ENCODE measurements at places on chromosomes 11 and 22.

DNA sequence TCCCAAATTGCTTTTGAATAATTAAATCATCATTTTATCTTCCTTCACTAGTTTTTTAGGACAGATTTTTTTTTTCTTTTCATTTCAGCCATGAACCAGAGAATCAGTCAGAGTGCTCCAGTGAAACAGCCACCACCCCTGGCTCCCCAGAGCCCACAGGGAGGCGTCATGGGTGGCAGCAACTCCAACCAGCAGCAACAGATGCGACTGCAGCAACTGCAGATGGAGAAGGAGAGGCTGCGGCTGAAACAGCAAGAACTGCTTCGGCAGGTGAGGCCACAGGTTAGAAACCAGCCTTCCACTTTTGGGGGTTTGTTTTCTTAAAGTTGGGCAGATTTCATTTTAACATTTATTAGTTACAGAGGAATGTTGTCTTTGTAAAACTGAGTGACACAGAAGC, 95.6 kb downstream of the YAP1 start:
- DNase-seq: no peak

DNA sequence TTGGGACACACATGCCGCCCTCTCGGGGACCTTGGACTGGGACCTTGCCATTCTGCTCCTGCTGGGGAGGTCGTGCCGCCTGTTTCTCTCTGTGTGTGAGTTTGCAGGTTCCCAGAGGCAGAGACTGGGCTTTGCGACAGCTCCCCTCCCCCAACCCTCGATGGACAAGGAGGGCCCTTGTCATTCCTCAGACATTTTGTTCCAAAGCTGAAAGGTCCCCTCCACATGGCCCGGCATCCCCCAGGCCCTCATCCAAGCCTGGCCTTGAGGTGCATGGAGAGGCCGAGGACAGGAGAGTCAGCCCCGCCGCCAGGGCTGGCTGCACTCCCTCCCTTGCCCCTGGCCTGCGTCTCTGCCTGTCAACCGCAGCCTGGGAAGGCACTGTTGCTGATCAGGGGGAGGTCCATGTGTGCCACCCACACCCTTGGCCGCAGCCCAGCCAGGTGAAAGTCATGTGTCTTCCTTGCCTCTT, 25.6 kb downstream of the FADS2 start:
- DNase-seq: no peak

DNA sequence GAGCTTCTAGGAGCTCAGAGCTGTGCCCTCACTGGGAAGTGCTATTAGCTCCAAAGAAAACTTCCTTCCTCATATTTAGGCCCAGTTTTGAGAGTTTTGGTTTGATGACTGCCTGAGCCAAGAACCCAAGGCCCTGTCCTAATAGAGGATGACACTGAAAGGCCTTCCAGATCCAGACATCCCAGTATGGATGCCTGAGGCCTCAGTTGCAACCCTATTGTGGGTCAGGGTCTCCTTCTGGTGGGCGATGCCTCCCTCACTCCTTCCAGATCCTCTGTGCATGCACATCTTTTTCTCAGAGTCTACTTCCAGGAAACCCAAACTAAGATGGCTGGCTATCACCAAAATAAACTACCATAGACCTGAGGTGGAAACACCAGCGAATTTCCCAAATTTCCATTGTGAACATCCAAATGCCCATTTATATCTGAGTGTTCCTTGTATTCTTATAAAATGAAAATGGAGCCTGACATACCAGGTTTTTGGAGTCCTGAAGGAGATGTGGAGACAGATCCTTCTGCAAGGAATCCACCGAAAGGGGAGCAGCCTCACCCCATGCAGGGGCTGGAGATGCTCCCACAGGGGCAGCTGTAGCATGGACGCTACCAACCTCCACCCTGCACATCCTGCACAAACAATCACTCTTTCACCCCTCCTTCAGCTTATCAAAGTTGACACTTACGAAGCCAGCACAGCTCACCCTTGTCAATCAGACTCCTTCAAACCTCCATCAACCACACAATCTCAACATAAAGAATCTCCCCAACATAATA, 61.1 kb downstream of the GGTLC2 start:
- DNase-seq: no peak

DNA sequence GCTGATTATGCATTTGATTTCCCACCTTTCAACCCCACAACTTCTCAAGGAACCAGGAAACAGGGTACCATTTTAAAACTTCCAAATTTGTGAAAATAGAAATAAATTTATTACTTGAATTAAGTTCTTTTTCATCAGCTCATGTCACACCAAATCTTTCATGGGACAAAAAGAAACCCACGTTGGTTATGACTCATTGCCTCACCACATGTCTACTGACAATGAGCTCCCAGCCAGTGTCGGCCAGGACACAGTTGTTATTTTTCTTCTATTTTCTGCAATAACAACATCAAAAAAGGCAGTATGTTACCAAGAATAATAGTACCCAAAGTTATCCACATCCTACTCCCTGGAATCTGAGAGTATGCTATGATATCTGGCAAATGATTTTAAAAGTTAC, 17.3 kb downstream of the MS4A6A start:
- no peak for DNase-seq

- no peak for DNase-seq
Measured at GRCh38 chr22:44091021-44091721, 67.1 kb downstream of the PARVB start.

DNA sequence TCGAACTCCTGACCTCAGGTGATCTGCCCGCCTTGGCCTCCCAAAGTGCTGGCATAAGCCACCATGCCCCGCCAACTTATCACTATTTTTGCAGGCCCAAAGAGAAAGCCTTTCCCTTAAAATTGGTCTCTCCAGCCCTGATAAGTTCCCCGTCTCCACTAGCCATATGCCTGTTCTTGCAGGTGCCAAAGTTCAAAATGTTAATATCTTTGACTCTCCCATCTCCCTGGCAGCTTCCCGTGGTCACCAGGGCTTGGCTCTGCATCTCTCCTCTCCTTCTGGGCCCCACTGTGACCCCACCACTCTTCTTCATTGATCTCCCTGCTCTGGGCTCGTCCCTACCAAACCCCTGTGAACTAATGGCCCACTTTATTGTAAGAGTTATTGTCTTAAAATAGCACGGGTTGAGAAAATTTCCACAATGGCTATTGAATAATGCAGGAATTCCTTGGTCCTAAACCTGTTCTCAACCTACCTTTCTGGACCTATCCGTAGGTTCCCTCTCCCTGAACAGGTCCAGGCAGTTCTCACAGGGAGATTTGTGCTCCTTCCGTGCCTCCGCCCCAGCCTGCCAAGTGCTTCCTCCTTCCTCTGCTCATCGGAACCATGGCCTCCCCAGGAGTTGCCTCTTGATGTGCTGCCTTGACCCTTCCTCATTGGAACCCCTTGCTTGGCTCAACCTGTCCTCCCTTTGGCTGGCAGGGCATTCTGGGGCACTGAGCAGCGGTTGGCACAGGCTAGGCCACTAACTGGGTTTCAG, 147.5 kb downstream of the DSCAML1 start:
- no peak for DNase-seq

DNA sequence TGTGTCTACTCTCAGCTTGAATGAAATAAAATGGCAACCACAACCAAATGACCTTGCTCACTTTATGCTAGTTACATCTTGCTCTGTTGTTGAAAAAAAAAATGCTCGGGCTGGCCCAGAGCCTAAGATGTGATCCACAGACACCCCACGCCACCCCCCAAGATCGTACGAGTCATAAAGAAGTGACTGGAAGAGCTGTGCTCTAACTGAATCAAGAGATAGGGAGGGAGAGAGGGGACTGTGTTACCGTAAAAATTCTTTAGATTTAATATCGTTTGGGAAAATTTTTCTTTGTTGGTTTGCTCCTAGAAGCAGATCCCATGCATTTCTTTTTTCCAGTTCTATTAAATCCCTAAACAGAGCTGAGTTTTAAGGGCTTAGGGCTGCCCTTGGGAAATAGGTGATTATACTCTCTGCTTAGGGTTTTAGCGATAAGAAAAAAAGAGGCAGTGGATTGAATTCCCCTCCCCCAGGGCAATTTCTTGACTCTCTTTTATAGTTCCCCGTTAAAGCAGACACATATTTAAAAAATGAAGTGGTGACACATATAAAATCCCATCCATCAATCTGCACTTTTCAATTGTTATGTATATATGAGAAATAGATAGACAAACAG, 14.5 kb downstream of the MAML2 start:
- no peak for DNase-seq

DNA sequence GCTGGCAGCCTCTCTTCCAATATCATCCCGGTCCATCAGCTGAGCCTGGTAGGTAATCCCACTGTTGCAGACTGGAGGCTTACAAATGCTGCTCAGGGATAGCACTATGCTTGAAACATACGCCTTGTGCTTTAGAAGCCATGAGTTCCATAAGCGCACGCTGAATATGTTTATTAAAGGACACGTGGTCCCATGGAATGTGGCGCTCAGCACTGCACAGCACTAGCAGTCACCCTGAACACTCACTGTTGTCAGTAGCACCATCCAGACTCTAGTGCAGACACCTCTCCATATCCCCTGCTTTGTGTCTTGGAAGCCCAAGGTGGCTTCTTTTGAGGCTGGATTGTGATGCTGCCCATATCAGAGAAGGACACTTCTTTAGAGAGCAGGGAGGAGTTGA, 120.9 kb downstream of the MAML2 start:
- DNase-seq: no peak

DNA sequence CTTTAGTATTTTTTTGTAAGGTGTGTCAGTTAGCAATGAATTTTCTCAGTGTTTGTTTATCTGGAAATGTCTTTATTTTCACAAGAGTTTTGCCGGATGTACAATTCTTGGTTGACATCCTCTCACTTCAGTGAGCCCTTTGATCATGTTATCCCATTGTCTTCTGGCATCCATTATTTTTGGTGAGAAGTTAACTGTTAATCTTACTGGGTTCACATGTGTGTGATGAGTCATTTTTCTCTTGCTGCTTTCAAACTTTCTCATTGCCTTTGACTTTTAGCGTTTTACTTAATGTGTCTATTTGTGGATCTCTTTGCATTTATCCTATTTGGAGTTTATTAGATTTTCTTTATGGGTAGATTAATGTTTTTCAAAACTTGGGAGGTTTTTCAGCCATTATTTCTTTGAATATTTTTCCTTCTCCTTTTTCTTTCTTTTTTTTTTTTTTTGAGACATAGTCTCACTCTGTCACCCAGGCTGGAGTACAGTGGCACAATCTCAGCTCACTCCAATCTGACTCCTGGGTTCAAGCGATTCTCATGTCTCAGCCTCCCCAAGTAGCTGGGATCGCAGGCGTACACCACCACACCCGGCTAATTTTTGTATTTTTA, 100.5 kb upstream of the RRM1 start:
- DNase-seq: no peak

- no peak for DNase-seq
Measured at GRCh38 chr22:38406617-38407016, 48.4 kb downstream of the KCNJ4 start.

DNA sequence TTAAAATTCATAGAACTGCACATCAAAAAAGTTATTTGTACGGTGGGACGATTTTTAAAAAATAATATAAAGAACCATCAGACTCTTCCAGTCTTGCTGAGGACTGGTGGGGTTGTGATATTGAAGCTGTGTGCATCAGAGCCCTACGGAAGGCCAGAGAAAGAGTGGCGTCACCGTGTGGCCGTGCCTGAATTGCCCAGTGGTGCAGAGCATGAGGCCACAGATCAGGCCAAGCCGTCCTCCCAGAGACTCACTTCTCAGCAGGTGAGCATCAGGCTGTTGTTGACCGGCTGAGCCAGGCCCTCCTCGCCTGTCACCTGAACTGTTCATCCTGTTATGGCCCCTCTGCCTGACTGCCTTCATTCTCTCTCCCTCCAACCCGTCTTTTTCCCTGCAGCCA, 1013.9 kb downstream of the TBC1D22A start:
- DNase-seq: no peak

- DNase-seq: no peak
Measured at GRCh38 chr11:132064987-132065620, 694.7 kb downstream of the NTM start.

DNA sequence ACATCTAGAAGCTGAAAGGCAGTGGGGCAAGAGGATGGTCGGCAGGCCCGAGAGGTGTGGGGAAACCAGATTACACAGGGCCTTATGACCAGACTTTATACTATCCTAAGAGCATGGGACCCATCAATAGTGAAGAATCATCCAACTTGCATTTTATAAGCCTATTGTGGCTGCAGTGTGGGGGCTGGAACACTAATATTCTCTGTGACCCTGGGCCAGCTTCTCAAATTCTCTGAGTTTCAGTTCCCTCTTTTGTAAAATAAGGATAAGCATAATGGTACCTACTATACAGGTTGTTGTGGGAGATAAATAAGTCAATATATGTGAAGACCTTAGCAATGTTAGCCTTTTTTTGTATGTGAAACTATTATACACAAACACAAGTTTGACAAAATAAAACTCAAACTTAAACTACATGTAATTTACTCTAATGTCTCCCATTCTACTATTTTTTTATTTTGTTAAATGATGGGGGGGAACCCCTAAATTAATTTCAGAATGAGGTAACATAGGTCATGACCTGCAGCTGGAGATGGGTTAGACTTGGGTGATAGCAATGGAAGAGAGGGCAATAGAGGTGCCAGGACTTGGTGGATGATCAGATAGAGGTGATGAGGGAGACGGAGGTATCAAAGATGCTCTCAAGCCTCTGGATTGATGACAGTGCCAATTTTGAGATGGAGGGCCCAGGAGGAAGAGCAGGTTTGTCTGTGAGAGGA, 30.1 kb downstream of the SMCO4 start:
- no peak for DNase-seq
